ENCODE measurements at places on chromosomes 5 and 9.

- DNase-seq: no peak
- H3K27me3 ChIP-seq: no peaks in the 10 kb centered on the region
- no peak overlapping the region for H3K4me3 ChIP-seq
Observed at GRCh38 chr5:119785057-119785456, 155.7 kb downstream of the FAM170A start.

DNA sequence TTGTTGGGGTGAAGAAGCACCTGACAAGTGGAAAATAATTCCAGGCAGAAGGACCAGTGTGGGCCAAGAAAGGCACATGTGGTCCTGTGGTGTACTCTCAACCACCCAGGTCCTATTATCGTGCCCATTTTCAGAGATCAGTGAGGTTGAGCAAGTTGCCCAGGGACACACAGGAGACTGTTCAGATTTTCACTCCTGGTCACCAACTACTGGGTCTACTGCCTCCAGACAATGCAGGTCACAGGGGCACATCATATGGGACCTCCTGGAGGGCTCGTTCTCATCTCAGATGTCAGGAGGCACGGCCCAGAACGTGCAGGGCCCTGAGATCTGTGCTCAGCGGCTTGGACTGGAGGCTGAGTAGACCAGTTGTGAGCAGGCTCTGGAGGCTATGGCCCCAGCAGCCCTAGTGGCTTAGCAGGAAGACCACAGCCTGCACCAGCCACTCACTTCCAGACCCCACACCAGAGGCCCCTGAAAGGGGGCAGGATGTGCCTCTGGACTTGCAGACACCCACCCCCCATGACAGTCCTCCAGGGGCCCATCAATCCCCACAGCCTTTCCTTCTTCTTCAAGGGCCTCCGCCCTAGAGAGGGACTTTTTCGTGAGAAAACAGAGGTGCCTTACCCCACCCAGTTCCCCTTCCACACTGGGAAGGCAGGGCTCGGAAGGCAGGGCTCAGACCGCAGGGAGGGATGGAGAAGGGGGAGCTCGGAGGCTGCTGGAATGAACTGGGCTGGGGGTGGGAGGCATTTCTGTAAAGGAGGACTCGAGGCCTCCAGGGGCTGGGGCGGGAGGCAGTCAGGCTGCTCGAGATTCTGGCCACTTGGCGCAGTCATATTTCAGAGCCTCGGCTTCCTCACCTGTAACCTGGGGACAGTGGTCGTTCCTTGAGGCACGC is 82.7 kb upstream of the NEURL1B start:
- no peak for DNase-seq
- no peak overlapping the region for H3K27ac ChIP-seq
- H3K27me3 ChIP-seq: peaks cover 52% of the 10 kb centered on the region
- 0 out of 2 replicates have a peak, but pooled peaks cover 3% of the 10 kb centered on the region for H3K4me1 ChIP-seq
- H3K36me3 ChIP-seq: no peaks in the 10 kb centered on the region

DNA sequence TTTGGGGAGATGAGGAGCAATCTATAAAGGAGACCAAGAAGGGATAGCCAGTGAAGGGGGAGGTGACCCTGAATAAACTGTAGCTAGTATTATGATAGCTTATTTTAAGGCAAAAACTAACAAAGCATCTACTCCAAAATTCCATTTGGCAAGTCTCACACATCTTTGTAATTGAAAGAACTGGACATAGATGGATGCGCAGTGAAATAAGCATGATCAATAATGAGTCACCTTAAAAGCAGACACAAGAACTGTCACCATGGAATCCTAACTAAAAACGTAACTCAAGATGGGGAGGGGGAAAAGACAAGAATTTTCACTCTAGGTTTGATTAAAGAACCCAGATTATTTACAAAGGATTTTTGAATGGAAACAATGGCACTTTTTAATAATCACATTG is 164.5 kb downstream of the MED27 start:
- H3K4me3 ChIP-seq: no peak overlapping the region
- no peaks in the 10 kb centered on the region for H3K4me1 ChIP-seq
- peak; percentile 43 for DNase-seq
- no peak overlapping the region for H3K27ac ChIP-seq
- H3K27me3 ChIP-seq: no peaks in the 10 kb centered on the region

DNA sequence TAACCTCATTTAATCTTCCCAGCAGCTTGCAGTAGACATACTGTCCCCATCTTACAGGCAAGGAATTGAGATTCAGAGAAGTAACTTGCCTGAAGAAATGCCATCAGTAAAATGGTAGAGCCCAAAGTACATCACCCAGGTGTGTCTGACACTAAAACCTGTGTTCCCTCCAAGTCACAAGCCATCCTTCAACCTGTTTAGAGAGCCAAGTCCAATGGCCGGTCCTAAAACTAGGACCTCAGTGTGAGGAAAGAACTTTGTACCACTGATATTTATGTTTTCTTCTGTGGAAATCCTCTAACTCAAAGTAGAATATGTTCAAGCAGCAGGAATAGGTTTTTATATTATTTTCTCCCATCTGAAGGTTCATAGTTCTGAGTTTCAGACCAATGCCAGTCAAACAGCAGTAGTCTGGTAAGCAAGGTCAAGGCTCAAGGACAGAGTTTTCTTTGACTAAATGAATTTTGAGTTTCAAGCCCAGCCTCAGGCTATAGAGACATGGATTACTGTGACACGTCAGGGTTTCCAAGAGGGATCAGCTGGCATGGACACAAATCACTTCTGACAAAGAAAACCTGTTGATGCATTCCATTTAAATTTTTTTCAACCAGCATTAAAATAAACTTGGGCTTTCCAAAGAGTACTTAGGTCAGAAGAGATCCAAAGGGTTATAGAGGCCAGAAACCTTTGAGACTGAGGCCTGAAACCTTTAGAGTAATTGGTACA is 80.9 kb upstream of the PLPP6 start:
- no peak overlapping the region for H3K27ac ChIP-seq
- no peaks in the 10 kb centered on the region for H3K4me1 ChIP-seq
- no peaks in the 10 kb centered on the region for H3K27me3 ChIP-seq
- no peak for DNase-seq
- no peak overlapping the region for H3K4me3 ChIP-seq

DNA sequence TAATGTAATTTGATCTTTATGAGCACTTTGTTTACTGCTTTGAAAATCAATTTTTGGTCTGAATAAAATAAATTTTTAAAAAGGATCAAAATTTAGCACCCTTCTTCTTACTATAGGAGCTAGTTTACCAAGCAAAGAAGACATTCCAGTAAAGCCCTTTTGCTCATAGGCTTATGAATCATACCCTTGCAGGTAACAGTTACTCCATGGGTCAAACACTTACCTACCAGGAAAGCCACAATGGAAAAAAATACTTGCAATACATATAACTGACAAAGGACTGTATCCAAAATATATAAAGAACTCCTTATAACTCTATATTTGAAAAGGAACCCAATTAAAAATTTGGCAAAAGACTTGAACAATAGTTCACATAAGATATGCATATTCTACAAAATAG is 66.6 kb downstream of the SHOC1 start:
- H3K27ac ChIP-seq: peak overlapping the region; percentile 22
- H3K36me3 ChIP-seq: 0 out of 2 replicates have a peak, but pooled peaks cover 10% of the 10 kb centered on the region
- no peaks in the 10 kb centered on the region for H3K27me3 ChIP-seq

DNA sequence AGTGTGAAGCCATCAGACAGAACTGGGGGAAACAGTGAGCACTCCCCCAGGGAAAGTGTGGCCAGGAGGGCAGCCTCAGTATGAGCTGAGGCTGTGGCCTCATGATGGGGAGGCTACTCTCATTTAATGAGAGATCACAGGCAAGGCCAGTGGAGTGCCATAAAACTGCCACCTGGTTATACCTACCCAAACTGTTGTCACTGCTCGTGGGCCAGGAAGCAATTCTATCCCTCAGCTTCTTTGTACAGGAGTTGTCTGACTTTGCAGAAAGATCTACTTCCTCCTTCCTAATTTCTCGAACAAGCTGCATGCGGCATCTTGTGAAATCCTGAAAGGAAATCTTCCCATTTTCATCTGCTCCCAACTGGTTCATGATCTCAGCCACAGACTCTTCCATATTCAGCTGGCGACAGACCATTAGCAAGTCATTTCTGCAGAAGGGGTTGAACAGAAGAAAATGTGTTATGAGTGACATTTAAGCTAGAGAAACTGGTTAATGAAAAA is 50.0 kb downstream of the TSSK1B start:
- no peaks in the 10 kb centered on the region for H3K27me3 ChIP-seq
- H3K36me3 ChIP-seq: no peaks in the 10 kb centered on the region
- no peak overlapping the region for H3K4me3 ChIP-seq
- H3K27ac ChIP-seq: no peak overlapping the region

- peaks cover 30% of the 10 kb centered on the region for H3K4me1 ChIP-seq
- peak; percentile 69 for DNase-seq
- peak overlapping the region; percentile 77 for H3K4me3 ChIP-seq
- no peaks in the 10 kb centered on the region for H3K27me3 ChIP-seq
Observed at GRCh38 chr9:120928483-120929228, 2.1 kb upstream of the TRAF1 start.

GRCh38 chr9:131717719-131718460 is 22.0 kb downstream of the RAPGEF1 start:
- no peak for DNase-seq
- no peak overlapping the region for H3K27ac ChIP-seq
- no peak overlapping the region for H3K4me3 ChIP-seq
- no peaks in the 10 kb centered on the region for H3K27me3 ChIP-seq

- peak overlapping the region; percentile 30 for H3K27ac ChIP-seq
- no peaks in the 10 kb centered on the region for H3K36me3 ChIP-seq
- peak; percentile 76 for DNase-seq
- H3K4me1 ChIP-seq: peaks cover 47% of the 10 kb centered on the region
- H3K4me3 ChIP-seq: no peak overlapping the region
Observed at GRCh38 chr5:124630767-124631704, 115.4 kb downstream of the ZNF608 start.

DNA sequence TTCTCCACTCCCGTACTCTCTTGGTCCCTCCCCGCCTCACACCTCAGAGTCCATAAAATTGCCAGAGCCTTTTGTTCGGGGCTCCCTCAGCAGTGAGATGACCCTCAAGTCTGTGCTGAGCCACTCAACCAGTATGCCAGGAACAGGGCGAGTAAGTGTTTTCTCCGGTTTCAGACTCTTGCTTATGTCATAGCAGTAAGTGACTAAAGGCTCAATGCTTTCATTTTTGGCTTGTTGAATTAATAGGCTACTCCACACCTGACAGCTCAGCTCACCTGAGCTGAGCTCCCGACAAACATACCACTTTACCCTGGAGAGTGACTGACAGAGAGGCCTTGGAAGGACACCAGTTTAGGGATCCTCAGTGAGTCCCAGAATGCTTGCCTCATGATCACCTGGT is 30.5 kb downstream of the PCSK1 start:
- no peaks in the 10 kb centered on the region for H3K36me3 ChIP-seq
- peak; percentile 20 for DNase-seq
- H3K4me1 ChIP-seq: 0 out of 2 replicates have a peak, but pooled peaks cover under 1% of the 10 kb centered on the region
- H3K27ac ChIP-seq: no peak overlapping the region
- H3K27me3 ChIP-seq: no peaks in the 10 kb centered on the region
- no peak overlapping the region for H3K4me3 ChIP-seq

GRCh38 chr9:5443850-5444249 is 6.1 kb upstream of the PLGRKT start:
- H3K4me3 ChIP-seq: no peak overlapping the region
- no peaks in the 10 kb centered on the region for H3K27me3 ChIP-seq
- no peak overlapping the region for H3K27ac ChIP-seq
- H3K4me1 ChIP-seq: peaks cover 16% of the 10 kb centered on the region
- H3K36me3 ChIP-seq: no peaks in the 10 kb centered on the region

- H3K27ac ChIP-seq: no peak overlapping the region
- no peak for DNase-seq
- H3K4me3 ChIP-seq: no peak overlapping the region
- no peaks in the 10 kb centered on the region for H3K27me3 ChIP-seq
- H3K36me3 ChIP-seq: no peaks in the 10 kb centered on the region
Observed at GRCh38 chr5:21681911-21682310, 1171.2 kb downstream of the CDH12 start.

GRCh38 chr5:156591631-156592030 is 258.5 kb upstream of the PPP1R2B start:
- DNase-seq: no peak
- H3K36me3 ChIP-seq: no peaks in the 10 kb centered on the region
- no peaks in the 10 kb centered on the region for H3K4me1 ChIP-seq
- H3K4me3 ChIP-seq: no peak overlapping the region
- H3K27ac ChIP-seq: no peak overlapping the region
- H3K27me3 ChIP-seq: no peaks in the 10 kb centered on the region

GRCh38 chr5:110917161-110917875 is 154.2 kb upstream of the TSLP start:
- H3K4me1 ChIP-seq: peaks cover 24% of the 10 kb centered on the region
- H3K36me3 ChIP-seq: no peaks in the 10 kb centered on the region
- no peak overlapping the region for H3K4me3 ChIP-seq

DNA sequence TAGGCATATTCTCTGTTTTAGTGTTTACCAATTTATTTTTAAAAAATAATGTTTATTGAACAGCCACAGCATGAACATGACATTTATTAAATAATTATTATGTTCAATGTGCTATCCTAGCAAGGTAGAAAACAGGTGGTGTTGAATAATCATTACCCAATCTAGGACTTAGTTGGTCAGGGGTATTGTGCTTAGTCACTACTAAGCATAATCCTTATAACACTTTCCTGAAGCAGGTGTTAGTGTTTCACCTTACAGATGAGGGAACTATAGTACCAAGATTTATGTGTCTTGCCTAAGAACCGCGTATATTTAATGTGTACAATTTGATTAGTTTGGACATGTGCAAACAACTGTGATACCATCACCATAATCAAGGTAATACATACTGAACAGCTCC is 1387.2 kb upstream of the ACO1 start:
- H3K27me3 ChIP-seq: no peaks in the 10 kb centered on the region
- no peaks in the 10 kb centered on the region for H3K36me3 ChIP-seq
- no peaks in the 10 kb centered on the region for H3K4me1 ChIP-seq
- DNase-seq: no peak

DNA sequence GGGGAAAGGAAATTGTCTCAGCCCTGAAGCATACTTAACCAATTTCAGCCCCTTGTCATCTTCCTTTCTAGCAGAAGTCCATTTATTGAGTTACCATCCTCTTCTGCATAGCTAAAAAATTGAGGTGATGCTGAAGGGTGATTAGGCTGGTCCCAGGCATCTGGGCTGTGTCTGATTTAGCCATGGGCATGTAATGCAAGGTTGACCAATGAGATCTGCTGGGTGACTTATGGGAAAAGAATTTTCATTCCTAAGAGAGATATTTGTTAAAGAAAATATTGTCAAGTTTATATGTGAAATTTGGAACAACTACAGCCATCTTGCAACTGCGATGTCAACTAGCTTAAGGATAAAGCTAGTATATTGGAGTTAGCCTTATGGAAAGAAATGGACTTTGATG is 5.1 kb downstream of the ITGA2 start:
- no peak overlapping the region for H3K27ac ChIP-seq
- no peaks in the 10 kb centered on the region for H3K27me3 ChIP-seq
- H3K36me3 ChIP-seq: 0 out of 2 replicates have a peak, but pooled peaks cover 4% of the 10 kb centered on the region
- no peak overlapping the region for H3K4me3 ChIP-seq
- peaks cover 50% of the 10 kb centered on the region for H3K4me1 ChIP-seq

Data from GM23248 (cell line).